ENCODE measurements at places on chromosomes 13 and 19.

- DNase-seq, result no peak
These were observed 3.4 kb downstream of the NRTN start for GRCh38 chr19:5808120-5808816.

DNA sequence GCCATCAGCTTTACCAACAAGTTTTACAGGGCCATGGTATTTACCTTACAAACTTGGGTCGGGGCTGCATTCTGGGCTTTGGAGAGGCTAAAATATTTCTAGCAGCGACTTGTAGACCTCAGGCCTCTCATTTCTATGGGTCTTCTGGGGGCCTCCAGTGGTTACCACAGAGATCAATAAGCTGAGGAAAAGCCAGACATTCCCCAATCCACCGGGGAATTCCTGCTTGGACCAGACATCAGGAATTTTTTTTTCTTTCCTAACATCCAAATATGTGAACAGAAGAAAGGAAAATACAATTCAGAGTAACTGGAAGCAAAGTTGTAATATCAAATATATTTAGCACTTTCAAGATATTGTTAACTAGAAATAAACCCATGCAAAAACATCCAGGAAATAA, 1.5 kb downstream of the DZIP1 start:
- DNase-seq, result no peak

GRCh38 chr19:41362143-41362847, 1.7 kb downstream of the B9D2 start:
- DNase-seq, result no peak

- DNase-seq, result no peak
These were observed 13.2 kb downstream of the FREM2 start for GRCh38 chr13:38700051-38700450.

DNA sequence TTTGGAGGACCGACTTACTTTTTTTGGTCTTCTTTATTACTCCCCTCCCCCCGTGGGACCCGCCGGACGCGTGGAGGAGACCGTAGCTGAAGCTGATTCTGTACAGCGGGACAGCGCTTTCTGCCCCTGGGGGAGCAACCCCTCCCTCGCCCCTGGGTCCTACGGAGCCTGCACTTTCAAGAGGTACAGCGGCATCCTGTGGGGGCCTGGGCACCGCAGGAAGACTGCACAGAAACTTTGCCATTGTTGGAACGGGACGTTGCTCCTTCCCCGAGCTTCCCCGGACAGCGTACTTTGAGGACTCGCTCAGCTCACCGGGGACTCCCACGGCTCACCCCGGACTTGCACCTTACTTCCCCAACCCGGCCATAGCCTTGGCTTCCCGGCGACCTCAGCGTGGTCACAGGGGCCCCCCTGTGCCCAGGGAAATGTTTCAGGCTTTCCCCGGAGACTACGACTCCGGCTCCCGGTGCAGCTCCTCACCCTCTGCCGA, 409 bp downstream of the FOSB start:
- no peak for DNase-seq

DNA sequence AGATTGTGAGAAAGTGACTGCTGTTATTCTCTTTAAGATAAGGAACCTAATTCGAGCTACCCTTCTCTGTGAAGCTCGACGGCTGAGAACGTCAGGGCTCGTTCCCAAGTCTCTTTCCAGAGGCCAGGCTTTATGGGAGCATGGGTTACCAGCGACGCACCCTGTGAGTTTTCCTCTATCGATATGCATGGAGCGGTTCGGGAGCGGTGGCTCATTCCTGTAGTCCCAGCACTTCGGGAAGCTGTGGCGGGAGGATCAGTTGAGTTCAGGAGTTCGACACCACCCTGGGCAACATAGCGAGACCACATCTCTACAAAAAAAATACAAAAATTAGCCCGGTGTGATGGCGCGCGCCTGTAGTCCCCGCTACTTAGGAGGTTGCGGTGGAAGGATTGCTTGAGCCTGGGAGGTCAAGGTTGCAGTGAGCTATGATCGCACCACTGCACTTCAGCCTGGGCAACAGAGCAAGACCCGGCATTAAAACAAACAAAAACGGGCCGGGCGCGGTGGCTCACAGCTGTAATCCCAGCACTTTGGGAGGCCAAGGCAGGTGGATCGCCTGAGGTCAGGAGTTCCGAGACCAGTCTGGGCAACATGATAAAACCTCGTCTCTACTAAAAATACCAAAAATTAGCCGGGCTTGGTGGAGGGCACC, 681 bp upstream of the ZNF606 start:
- DNase-seq, result no peak

- no peak for DNase-seq
These were observed 3.0 kb downstream of the PPP6R1 start for GRCh38 chr19:55255618-55256423.

DNA sequence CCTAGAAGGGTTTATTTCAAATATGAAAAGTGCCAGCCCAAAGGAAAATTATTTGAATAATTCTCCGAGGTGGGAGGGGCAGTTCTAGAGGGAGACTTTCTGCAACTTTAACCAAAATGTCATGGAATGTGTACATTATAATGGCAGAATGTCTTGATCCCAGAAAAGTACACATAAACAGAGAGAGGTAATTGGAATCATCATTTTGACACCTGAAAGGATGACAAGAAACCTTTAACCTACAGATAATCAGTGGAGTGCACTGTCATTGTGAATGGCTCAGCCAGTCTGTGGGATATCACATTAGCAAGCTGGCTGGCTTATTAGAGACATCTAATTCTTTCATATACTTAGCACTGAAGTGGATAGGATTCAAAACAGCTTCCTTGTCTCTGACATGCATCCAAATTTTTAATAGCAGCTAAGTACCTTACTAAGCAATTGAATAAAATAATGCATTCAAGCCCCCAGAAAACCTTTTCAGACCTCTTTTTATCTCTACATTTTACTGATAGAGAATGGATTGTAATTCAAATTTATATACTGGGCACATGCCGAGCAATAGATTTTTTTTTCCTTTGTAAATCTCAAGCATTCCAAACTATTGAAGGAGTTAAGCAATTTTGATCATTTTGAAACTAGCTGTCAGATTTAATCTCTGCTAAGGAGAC, 468.6 kb downstream of the COG6 start:
- DNase-seq, result no peak

GRCh38 chr19:50333737-50334617, 4.8 kb upstream of the KCNC3 start:
- no peak for DNase-seq

DNA sequence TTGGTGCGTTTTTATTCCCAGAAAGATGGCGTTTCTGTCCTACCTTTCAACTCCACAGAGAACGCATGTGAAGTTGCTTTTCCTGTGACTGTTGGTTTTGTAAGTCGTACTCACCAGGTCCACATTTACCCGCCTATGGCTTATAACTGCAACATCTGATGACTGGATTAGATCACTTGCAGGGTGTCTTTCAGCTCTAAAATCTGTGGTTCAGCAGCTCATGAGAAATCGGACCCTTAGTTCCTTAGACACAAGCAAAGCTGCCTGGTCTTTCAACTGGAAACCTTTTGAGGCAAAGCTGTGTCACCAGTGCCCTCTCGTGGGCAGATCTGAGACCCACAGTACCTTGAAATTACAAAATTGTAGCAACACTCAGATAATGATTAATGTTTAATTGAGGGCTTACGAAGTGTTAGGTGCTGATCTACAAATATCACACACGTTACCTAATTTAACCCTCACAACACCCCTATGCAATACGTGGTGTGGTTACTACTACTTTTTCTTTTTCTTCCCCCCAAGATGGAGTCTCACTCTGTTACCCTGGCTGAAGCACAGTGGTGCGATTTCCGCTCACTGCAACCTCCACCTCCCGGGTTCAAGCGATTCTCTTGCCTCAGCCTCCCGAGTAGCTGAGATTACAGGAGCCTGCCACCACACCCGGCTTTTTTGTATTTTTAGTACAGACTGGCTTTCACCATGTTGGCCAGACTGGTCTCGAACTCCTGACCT, 65.4 kb downstream of the RUBCNL start:
- peak; percentile 39 for DNase-seq

GRCh38 chr19:29259867-29260281, 46.9 kb upstream of the UQCRFS1 start:
- no peak for DNase-seq

GRCh38 chr19:10718205-10719196, 622 bp downstream of the DNM2 start:
- no peak for DNase-seq

- DNase-seq, result no peak
These were observed 14.1 kb downstream of the AP2A1 start for GRCh38 chr19:49780861-49781260.

- DNase-seq, result no peak
These were observed 947 bp downstream of the PCP2 start for GRCh38 chr19:7632340-7633203.

DNA sequence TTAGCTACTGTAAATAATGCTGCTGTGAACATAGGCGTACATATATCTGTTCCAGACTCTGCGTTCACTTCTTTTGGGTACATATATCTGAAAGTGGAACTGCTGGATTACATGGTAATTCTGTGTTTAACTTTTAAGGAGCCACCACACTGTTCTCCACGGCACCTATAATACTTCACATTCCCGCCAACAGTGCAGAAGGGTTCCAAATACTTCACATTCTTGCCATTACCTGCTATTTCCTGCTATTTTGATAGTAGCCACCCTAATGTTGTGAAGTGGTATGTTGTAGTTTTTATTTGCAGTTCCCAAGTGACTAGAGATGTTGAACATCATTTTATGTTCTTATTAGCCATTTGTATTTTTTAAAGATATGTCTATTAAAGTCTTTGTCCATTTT, 377.4 kb upstream of the SLC10A2 start:
- no peak for DNase-seq

DNA sequence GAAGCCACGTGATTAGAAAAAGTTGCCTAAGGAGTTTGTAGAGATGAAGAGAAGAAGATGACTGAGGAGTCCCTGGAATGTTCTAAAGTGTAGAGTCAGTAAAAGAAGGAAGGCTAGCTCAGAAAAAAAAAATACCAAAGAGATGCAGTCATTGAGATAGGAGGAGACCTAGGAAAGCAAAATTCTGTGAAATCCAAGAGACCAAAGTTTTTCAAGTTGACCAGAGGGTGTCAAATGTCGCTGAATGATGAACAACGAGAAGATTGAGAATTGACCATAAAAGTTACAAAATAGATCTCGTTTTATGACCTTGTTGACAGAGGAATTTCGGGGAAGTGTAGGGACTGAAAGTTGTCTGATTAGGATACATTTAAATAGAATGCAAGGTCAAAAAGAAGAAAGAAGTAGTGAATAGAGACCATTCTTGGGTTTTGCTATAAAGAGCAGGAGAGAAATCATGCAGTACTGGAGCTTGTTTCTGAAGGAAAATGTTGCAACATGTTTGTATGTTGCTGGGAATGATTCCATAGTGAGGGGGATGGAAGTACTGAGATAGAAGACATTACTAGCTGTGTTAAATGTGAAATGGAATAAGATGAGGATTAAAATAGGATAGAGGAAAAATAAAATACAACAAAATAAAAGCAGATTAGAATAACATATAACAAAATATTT, 30.2 kb upstream of the HTR2A start:
- no peak for DNase-seq

DNA sequence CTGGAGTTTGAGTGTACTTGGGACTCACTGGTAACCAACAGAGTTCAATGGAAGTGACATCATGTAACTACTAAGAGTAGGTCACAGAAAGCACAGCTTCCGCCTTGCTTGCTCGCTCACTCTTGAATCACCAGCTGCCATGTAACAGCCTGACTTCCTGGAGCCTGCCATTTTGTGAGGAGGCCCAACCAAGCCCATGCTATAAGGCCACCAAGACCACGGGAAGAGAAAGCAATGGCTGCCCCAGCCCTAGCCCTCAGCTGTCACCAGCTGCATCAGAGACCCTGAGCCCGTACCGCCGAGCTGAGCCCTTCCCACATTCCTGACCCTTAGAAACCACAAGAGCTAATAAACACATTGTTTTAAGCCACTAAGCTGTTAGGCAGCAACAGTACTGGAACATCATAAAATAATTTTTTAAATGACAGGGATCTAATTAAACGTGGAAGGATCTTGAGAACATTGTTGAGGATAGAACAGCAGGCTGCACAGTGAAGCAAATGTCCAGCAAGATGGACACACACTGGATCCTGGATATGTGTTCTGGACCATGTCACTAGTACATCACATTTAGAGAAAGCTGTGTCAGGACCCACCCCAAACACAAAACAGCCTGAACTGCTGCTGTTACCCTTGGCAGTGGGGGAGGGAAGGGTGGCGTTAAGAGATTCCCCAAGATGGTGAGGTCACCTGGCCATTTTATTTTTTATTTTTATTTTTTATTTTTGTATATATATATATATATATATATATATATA, 21.7 kb upstream of the LDLR start:
- no peak for DNase-seq

- no peak for DNase-seq
These were observed 1.8 kb upstream of the ZNF557 start for GRCh38 chr19:7067716-7068115.

DNA sequence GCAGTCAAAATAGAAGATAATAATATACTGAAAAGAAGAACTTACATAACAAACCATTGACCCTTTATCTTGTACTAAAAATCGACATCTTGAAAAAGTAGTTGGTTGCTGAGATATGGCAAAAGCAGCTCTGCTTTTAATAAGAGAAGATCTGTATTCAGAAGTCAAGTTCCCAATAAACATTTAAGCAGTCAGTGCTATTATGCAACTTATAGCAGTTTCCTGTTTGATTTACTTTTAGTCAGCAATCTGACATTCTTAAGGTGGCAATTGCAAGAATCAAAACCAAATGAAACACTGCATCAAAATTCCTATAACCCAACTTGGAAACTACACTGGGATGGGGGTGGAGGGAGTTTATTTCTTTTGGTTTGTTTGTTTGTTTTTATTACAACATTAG, 165.5 kb downstream of the TBC1D4 start:
- no peak for DNase-seq

DNA sequence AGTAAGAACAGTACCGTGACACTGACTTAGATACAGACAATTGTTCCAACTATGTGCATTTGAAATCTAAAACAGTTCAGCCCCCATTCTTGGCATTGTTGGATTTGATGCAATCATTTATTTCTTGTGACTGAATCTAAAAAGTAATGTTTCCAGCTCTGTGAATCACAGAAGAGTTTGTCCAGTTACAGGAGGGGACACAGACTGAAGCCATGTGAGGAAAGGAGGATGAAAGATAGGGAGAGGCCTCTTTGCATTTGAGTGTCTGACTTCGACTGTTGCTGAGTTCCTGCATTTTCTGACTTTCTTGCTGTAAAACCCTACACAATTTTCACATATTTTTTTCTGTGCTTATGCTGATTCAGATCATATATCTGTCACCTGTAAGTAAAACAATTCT, 179.3 kb upstream of the PCDH17 start:
- no peak for DNase-seq

GRCh38 chr19:15296841-15297415, 35.4 kb downstream of the BRD4 start:
- no peak for DNase-seq

DNA sequence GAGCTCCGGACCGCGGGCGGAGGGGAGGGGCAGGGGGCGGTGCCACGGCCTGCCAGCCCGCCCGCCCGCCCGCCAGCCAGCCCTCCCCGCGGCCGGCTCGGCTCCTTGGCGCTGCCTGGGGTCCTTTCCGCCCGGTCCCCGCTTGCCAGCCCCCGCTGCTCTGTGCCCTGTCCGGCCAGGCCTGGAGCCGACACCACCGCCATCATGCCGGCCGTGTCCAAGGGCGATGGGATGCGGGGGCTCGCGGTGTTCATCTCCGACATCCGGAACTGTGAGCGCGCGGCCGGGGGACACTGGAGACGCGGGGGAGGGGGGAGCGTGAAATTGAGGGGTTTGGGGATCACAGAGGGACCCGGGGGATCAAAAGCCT, at the start of gene AP2A1:
Gene AP2A1 (plus strand): TSS at position 72 of the 370 bp plus-strand sequence. CDS start 133 bp downstream, at position 205.
- no peak for DNase-seq
